ENCODE measurements at places on chromosomes 7 and 10.

DNA sequence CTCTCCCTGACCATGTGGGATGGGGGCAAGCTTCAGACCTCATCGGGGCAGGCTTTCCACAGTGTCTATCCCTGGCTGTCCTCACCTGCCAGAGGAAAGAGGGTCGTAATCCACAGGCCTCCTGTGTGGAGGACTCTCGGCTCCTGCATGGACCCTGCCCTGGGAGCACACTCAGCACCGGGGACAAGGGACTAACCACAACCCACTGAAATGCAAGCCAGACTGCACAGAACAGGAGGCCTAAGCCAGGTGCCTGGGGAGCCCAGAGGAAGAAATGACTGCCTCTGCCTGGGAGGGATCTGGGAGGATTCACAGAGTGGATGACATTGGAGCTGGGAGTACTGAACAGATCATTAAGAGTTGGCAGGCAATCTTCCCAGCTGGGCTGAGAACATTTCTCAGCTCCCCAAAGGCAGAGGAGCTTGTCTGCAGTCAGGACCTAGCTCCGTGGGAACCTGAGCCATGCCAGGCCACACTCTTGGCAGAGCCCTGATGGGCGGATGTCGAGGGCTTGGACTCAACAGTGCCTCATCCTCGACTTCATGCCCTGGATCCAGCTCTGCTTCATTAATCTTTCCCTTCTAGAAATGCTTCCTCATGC lies 213.4 kb downstream of the USP6NL start:
- peak; percentile 61 for DNase-seq

DNA sequence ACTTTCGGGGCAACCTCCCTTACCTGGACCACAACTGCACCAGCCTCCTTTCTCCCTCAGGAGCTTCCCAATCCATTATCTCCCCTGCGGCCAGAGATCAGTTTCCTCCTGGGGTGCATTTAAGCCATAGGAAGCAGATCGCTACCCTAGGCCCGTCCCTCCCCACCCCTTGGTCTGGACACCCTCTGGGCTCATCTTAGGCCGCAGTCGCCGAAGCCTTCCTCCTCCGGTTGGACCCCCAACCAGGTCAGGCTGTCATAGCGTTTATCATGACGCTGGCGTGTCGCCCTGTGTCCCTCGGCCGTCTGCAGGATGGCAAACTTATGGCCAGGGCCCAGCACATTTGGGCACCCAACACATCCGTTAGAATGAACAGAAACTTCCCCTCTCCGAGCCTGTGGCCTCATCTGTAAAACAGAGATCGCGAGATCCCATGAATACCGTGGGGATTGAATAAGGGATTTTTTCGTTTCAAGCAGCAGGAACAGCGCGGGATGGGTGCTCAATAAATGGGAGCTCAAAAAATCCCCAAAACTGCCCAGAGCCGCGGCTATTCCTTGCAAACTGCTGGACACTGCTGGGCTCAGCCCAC lies 669 bp upstream of the AP5Z1 start:
- no peak for DNase-seq

DNA sequence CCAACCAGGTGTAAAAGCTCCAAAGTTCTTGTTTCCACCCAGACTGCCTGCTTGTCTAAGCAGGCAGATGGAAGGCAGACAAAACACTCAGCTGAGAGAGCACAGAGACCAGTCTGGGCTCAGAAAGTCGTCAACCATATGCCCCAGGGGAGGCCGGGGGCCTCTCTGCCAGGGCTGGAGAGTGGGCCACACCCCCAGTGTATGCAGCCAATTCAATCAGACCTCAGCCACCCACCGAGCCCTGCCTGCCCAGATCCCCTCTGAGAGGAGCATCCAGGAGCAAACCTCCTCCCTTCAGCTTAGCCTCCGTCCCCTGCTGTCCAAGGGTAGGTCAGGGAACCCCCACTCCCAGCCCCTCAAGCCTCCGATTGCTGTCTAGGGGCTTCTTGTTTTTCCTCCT lies 196.3 kb downstream of the LSM5 start:
- no peak for DNase-seq

- DNase-seq = no peak
These were observed 257.7 kb upstream of the GLI3 start for GRCh38 chr7:42494736-42495135.

- DNase-seq = no peak
These were observed 213.4 kb downstream of the GALNT17 start for GRCh38 chr7:71345117-71345884.

- DNase-seq = no peak
These were observed 55.3 kb upstream of the BMPER start for GRCh38 chr7:33849971-33850559.

DNA sequence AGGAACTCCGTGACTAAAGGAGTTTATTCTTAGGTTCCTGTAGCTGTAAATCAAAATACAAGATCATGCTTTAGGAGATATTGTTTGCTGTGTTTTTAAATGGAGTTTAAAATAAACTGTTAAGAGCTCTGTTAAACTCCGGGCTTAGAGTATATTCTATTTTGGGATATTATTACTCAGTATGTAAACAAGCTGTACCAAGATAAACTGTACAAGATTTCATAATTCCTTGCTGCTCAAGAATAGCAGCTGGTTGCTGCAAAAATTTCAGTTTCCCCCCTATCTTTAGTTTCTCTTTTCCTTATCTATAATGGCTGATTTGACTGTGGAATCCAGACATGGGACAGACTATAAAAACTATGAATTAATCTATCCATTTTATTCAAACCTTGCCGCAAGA lies 215.7 kb downstream of the HTR7 start:
- DNase-seq = no peak

GRCh38 chr10:4918236-4918635 lies 45.0 kb upstream of the AKR1C1 start:
- DNase-seq = no peak

DNA sequence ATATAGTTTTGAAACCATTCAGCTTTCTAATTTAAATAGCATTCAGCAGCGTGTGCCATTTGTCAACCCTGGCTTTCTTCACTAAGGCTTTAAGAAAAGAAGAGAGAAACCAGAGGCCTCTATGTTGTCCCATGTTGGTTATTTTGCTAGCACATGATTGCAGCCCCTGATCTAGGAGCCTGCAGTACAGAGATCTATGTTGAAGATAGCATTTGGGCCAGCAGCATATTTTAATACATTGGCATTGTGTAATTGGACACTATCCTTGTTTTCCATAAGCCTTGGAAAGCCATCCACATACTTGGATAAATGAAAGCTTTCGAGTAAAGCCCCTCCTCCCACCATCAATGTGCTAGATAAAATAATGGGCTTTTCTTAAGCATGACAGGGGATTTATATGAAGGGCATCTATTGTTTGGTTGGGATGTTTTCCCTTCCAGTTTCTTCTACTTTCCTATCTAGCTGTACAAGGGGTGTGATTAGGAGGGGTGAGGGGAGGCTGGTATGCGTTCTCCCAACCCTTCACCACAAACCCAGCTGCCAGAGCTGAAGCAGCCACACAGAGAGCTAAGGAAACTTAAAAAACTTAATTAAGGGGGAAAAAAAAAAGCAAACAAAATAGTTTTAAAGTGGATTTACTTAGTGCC lies 23.1 kb upstream of the SDHAF3 start:
- DNase-seq = no peak

- no peak for DNase-seq
These were observed 284.3 kb downstream of the SORCS3 start for GRCh38 chr10:104925232-104925851.

DNA sequence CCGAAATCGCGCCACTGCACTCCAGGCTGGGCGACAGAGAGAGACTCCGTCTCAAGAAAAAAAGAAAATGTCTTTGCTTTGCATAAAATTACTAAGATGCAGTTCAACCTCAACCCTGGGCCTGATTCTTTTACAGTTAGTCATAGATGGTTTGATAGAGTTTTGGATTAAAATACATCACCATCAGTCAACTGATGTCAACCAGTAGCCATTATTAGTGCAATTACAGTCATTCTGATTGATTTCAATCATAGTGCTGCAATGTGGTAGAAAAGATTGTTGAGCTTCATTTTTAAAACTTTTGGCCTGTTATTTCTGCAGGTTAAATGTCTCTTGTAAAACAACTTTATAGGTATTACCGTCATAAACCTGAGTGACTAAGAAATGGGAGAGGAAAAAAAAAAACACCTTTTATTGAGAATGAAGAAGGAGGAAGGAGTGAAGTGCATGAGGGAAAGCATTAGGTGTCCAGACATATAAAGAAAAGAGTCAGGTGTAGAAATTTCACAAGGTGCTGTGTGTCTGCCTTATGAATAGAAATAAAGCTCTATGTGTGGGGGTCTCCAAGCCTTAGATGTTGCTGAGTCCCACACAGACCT lies 150.6 kb downstream of the TRIL start:
- no peak for DNase-seq

- no peak for DNase-seq
These were observed 86.4 kb upstream of the RNF148 start for GRCh38 chr7:122789156-122789555.

- DNase-seq = peak; percentile 81
These were observed at the start of gene PCGF6 for GRCh38 chr10:103350517-103351260. Gene PCGF6 (minus strand): TSS chr10:103351140. CDS start chr10:103351066, 74 bp downstream.

DNA sequence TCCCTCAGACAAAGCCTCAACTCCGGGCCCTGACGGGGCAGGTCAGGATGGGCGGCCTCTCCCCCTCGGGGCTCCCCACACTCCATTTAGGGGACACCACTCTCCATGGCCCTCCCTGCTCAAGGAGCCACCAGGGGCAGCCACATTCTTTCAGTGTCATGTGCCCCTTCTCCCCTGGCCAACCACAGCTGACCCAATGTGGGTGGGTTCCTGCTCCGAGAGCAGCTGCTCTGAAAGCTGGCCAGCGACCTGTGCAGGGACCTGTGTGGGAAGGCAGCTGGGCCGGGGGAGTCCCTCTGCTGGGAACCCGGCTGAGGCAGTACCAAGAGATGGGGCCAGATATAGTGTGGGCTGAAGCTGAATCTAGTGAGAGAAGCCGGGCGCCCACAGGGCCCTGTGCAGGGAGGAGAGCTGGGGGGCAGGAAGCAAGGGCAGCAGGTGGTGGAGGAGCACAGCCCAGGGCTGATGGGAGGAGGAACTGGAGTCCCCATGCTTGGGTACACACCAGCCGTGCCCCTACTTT lies 40.6 kb upstream of the NPFFR1 start:
- no peak for DNase-seq

- DNase-seq = no peak
These were observed 474.1 kb upstream of the AKR1E2 start for GRCh38 chr10:4351723-4352413.

DNA sequence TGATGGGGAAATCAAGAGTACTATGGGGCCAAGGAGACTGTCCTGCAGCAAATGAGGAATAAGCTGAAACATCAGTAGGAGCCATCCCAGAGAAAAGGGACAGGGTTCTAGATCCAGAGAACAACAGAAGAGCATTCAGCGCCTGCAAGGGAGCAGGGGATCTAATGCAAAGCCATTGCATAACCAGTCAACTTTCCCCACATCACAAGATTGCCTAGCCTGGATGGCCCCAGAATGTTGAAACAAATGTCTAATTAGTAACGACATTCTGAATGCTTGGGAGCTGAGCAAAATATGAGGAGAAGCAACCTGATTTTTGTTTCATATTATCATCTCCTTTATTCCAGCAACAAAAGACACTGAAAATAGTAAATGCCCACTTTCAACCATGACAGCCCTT lies 2.7 kb upstream of the MPP7 start:
- no peak for DNase-seq

- DNase-seq = no peak
These were observed 135.8 kb downstream of the TACC2 start for GRCh38 chr10:122124808-122125207.

DNA sequence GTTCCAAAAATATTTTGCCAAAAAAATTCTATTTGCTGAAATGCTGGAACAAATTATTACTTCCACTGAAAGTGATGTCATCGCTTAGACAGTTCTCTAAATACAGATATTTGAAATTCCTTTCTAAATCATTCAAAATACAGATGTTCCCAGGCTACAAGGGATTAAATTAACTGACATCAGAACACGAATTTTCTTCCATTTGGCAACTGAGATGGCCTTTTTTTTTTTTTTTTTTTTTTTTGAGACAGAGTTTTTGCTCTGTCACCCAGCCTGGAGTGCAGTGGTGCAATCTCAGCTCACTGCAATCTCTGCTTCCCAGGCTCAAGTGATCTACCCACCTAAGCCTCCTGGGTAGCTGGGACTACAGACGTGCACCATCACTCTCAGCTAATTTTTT lies 57.0 kb downstream of the P4HA1 start:
- DNase-seq = no peak

- DNase-seq = no peak
These were observed 367.6 kb downstream of the HGF start for GRCh38 chr7:81402227-81402626.

DNA sequence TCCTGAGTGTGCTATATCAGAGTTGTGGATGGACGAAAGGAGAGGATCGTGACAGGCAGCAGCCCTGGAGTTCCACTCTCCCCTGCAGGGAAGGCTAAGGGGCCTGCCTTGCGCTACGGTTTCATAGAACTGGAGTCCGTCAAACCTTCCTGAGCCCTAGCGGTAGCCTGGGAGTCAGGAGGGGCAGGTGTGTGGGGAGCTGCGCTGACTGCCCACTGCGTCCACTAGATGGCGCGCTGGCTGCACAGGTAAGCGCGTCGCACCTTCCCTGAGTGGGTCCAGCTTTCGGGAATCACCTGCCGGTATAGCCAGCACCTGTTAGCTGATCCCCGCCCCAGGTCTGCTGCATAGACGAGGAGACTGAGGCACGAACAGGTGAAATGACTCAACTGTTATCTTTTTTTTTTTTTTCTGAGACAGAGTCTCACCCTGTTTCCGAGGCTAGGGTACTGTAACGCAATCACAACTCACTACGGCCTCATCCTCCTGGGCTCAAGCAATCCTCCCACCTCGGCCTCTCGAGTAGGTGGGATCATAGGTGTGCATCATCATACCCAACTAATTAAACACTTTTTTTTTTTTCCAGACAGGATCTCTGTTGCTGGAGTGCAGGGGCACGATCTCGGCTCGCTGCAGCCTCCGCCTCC lies 20.2 kb upstream of the BAIAP2L1 start:
- no peak for DNase-seq

DNA sequence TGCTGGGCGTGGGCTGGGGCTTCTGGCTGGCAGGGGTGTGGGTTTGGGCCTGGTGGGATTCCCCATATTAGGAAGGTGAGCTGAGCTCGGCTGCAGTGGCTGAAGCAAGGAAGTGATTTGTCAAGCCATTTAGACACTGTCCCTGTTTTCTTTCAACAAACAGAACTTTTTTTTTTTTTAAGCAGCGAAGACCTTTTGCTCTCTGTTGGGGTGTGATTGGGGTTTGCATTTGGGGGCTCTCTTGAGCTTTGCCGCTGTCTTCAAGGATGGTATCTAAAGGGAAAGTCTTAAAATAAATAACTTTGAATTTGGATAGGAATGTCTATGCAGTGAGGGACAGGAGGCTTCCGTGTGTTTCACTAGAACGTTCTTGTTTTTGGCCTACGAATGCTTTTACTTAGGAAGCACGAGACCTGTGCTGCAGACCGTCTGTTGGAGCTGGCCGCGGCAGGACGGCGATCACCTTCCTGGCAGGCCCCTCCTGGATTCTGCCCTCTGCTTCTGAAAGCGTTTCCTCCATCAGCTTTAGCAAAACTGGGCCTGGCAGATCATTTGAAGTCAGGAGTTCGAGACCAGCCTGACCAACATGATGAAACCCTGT lies 43.9 kb downstream of the FOXK1 start:
- no peak for DNase-seq

DNA sequence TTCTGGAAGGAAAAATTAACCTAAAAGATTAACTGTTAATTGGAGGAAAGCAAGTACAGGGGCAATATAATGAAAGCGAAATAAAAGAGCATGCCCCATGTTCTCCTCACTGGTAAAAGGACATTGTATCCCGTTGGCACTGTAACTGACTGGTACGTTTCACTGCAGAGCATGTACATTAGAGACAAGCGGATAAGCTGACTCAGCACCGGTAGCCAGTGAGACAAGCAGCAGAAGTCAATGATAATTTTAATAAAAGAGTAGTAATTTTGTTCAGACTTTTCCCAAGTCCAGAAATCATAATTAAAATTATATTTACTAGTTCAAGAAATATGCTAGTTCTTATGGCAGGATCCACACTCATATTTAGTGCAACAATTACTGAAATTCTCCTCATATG lies 161.5 kb upstream of the VWC2 start:
- no peak for DNase-seq
